ENCODE measurements at places on chromosomes 2 and 18. TPM values are rescaled to one million over a fixed set of nuclear protein-coding genes. Genes with fewer than 3 reads are reported as not detected.
A peak's percentile ranks its signal among the peaks of the same experiment; 100 is the strongest.

DNA sequence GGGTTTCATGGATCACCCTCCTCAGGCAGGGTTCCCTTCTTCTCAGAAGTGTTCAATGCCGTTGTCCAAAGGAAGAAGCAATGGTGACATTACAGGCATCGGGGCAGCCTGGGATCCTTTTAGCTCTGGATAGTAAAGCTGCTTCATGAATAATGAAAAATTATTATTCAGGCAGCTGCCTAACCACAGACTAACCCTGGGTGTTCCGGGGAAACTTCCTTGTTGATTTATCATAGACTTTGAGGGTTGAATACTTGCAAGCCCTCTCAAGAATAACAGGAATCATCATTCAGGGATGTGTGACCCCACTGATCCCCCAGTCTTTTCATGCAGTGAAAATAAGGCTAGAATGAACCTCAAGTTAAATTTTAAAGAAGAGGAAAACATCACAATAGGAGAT, 419.4 kb downstream of the MEIS1 start:
- no peak for DNase-seq

GRCh38 chr2:72090271-72090720, 57.4 kb downstream of the CYP26B1 start:
- no peak for DNase-seq

DNA sequence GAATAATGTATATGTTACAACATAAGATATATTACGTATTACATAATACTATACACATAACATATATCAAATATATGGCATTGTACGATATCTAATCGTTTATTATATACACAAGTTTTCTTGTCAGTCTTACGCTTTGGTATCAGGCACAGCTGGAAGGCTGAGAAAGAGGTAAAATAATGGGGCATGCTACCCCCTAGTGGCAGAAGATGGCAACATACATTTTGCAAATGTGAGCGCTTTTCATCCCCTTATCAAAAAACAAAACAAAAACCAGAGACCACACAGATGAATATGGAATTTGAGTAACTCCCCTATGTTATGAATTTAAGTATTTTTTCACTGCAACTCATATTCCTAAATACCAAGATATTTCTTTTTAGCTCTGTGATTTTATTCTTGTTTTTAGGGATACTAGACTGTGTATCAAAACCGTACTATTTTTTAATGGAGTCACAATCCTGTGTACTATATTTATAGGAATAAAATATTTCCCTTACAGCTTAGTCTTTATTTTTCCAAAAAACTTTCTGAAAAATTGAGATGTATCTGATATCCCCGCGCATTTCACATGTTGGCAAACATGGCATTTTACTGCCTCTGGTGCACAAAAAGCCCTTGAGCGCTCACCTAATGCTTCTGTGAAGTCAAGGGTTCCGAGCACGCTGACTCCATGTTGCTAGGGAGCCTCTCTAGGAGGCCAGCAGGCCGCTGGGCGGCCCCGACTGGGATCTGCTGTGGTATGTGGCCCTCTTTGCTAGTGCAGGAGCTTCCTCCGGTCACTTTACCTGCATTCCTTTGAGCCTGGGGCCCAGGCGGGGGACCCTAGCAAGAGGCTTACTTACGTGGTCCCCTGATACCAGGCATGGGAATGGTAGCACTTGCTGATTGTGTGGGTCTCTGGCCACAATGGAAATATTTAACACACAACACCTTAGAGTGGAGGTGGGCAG, 62.5 kb downstream of the SLC4A3 start:
- DNase-seq, result peak; percentile 52

- DNase-seq, result peak; percentile 54
Observed at GRCh38 chr2:176092270-176093144, at the start of gene HOXD13. Gene HOXD13 (plus strand): TSS chr2:176092721. CDS start chr2:176092891, 170 bp downstream.

GRCh38 chr2:60549238-60549927, 4.1 kb downstream of the BCL11A start:
- DNase-seq, result no peak

DNA sequence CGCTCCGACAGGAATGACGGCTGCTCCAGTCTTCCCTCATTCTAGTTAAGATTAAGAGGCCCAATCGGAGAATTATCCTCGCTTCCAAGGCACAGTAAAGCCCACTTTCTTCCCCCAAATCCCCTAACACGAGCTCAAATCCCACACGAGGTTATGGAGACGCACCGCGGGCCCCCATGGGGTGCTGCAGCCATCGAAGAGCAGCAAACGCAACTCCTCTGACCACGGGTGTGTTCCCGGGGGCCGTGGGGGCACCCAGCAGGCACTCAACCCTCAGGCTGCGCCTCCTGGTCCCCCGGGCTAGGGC, 446 bp downstream of the COPS9 start:
- no peak for DNase-seq

Gene ITGB6
- polyA plus RNA-seq, result 5.6 TPM

DNA sequence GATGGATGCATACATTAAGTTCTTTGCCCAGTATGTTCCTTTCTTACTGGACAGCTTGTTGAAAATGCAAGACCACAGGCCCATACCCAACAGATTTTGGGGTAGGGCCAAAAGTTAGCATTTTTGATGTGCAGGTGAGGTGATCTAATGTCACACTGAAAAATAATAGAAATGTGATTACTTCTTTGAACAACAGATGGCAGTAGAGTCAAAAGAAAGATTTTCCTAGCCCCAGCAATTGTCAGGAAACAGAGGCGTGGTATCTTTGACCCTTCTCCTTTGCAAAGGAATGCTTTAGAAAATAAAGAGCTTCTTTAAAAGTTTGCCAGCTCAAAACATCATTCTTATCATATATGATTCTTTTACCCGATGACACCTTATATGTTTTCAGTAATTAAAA, 343.6 kb upstream of the SYT4 start:
- DNase-seq, result peak; percentile 47

- DNase-seq, result no peak
Observed at GRCh38 chr2:8659092-8659734, 22.6 kb upstream of the ID2 start.

DNA sequence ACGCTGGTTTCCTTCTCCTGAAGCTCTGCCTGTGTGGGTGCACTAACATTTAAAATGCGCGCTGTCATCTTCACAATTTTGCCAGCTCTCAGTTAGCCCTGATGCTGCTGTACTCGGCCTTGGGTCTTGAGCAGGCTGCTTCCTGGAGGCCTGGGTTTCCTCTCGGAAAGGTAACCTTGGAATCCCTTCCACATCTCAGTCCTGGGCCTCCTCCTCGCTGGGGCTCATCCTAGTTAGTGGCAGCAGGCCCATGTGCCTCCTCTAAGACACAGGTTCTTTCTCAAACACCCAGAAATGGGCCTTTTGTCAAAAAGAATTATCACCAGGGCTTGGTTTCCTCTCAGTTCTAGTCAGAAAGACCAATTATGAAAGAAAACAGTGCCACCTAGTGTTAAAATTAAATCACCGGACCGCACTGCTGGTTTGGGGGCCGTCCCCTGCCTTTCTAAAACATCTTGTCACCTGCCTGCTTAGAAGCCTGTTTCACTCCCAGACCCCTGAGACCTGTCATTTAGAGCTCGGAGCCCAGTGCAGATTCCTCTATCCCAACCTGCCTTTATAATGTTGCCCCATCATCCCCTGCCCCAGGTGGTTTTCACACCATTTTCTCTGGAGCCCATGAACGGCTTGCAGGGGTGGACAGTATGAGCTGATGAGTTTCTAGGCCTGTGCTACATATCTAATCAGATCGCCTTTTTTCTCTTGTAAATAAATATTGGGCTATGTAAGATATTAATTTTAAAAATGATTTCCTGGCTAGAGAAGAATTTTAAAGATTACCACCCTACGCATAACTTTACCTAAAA, 42.4 kb downstream of the HK2 start:
- peak; percentile 66 for DNase-seq

GRCh38 chr18:13395577-13395976, 177.0 kb downstream of the LDLRAD4 start:
- DNase-seq, result peak; percentile 45

DNA sequence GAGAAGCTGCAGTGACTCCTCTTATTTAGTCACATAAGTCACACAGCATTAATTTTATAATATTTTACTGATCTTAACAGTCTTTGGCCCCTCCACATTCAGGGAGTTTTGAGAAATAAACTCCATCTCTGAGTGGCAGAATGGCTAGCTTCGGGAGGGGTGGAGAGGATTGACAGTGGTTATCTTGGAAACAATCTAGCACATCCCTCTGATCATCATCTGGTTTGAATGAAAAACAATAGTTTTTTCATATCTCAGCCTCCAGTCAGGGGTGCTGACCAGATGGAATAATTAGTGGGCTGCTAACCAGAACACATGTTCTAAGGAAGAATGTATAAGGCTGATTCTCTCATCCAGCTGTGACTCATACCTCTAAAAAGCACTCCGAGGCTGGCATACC, 477.5 kb downstream of the DPP10 start:
- no peak for DNase-seq
